ENCODE measurements at places on chromosomes 6 and 20. TPM values are rescaled to one million over a fixed set of nuclear protein-coding genes. Genes with fewer than 3 reads are reported as not detected.

Gene LY6G6D
- total RNA-seq: not detected

Gene OVOL2
- not detected for total RNA-seq

Gene RGS17
- 0.28 TPM for total RNA-seq

Gene IDH3B
- 47.3 TPM for total RNA-seq

Gene TRIM10
- total RNA-seq: not detected

Gene RIPPLY2
- not detected for total RNA-seq

Gene FRMD1
- total RNA-seq: 0.14 TPM

Measured in posterior vena cava (tissue), 2 donors.